Stimulated activated CD4-positive, alpha-beta T cell treated with anti-CD3 and anti-CD28 coated beads, TNF-alpha, amount 100 ng/mL, for 4 hours (primary cell): ENCODE measurements at places on chromosomes 13 and 19.

GRCh38 chr13:96810104-96810503 is 184.2 kb downstream of the OXGR1 start:
- DNase-seq = no peak

DNA sequence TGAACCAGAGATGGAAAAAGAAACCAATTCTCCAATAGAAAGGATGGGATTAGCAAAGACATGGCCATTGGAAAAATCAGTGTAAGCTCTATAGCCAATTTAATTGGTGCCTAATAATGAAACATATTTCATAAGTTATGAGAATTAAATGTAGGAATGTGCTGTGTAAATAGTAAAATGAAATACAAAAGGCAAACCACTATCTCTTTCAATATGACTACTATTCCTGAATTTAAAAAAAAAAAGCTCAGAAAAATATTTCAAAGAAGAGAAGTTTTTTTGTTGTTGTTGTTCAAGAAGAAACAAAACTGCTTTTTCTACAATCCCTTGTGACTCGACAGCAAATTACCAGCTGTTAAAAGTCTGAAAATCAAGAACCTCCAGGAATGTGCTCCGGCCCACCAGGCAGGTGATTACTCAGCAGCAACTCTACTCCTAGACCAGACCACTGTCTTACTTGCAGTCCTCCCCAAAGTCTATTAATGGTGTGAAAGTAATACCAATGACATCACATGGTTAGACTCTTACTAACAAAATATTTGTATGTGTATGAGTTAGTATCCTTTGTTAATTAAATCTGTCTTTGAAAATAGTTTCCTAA is 362.4 kb downstream of the KCTD12 start:
- no peak for DNase-seq

GRCh38 chr13:42574011-42574410 is at the start of gene TNFSF11:
TNFSF11 (plus strand) TSS chr13:42574152; CDS start chr13:42574304, 152 bp downstream.
- no peak for DNase-seq

DNA sequence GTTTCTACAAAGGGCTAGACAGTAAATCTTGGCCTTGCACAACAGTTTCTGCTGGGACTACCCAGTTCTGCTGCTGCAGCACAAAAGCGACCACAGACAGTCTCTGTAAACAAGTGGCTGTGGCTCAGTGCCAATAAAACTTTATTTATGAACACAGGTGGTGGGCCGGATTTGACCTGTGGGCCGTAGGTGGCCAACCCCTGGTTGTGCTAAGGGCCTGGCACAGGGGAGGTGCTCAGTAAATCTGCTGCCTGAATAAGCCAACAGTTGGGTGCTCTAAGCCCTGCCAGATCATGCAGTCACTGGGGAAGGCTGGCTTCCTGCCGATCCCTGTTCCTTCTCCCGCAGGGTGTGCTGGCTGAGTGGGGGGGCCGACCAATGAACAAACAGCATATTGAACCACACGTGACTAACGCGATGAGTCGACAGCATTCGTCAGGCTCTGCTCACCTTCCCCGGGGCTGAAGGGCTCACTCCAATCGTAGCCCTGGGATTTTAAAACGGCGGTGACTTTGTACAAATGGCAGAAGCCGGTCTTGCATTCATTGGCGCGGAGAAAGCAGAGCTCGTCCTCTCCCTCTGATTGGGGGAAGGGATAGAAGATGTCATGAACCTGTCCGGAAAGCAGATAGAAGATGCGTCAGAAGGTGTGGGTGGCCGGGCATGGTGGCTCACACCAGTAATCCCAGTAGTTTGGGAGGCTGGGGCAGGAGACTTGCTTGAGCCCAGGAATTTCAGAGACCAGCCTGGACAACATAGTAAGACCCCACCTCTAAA is 24.3 kb upstream of the MYDGF start:
- no peak for DNase-seq

DNA sequence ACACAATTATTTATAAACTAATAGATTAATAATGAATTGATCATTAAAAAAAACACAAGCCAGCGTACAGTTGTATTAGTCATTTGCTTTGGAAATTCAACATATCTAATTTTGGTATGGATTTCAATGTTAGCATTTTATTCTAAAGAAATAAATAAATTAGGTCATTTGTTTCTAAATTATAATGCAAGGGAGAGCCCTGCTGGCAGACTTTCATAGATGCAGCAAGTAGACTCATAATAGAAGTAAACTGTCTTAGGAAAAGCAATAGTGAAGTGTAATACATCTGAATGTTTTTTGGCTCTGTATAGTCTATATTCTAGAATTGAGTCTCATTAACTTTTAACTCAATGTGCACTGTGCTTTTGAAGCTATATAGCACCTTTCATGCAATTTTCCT is 982.4 kb upstream of the MIR17HG start:
- no peak for DNase-seq

DNA sequence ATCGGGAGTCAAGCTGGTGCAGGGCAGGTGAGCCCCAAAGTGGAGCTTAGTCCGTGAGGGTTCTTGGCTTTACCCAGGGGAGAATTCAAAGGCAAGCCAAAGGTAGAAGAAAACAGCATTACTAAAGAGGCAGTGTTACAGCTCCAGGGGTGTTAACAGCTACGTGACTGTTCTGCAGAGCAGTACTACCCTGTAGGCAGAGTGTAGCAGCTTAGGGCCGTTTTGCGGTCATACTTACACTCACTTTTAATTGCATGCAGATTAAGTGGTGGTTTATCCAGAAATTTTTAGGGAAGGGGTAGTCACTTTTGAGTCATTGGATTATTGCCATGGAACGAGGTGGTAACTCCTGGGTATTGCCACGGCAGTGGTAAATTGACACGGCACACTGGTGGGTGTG is 482.2 kb downstream of the SLITRK5 start:
- DNase-seq = no peak

DNA sequence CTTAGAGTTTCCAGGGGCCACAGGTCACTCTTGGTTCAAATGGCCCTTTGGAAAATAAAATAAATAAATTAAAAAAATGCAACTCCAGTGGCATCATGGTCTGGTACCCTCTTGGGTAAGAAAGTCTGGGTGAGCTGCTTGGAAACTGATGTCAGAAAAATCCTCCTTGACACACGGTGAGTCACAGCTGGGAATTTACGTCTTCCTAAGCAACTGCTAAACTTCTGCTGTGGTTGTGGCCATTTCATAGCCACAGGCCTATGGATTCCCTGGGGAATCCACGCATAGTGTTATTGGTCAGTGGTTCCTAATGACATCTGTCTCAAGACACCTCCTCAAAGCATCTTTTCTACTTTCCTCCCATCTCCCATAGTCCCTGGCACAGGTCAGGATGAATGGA is 220.8 kb downstream of the COG6 start:
- no peak for DNase-seq

- no peak for DNase-seq
These were observed at the start of gene CEBPA for GRCh38 chr19:33302175-33302973. CEBPA (minus strand) TSS chr19:33302534; CDS start chr19:33302414, 120 bp downstream.

DNA sequence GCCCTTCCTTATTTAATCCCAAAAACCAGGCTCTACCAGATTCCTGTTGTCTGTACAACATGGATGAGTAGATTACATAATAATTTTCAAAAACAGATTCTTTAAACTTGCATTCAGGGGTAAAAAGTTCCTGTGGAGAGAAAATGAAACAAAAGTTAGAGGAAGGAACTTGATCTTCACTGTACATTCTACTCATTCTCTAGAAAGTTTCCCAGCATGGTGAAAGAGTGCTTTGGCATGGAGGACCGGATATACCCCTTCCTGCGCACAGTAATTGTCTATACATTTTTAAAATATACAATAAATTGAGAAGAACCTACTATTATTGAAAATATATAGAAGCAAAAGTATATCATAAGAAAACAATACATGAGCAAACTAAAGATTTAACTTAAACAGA is 274.2 kb downstream of the ITGBL1 start:
- DNase-seq = no peak

GRCh38 chr19:11552666-11553372 is 6.2 kb downstream of the ELOF1 start:
- DNase-seq = no peak

- no peak for DNase-seq
These were observed 869 bp downstream of the DAND5 start for GRCh38 chr19:12970070-12970820.

DNA sequence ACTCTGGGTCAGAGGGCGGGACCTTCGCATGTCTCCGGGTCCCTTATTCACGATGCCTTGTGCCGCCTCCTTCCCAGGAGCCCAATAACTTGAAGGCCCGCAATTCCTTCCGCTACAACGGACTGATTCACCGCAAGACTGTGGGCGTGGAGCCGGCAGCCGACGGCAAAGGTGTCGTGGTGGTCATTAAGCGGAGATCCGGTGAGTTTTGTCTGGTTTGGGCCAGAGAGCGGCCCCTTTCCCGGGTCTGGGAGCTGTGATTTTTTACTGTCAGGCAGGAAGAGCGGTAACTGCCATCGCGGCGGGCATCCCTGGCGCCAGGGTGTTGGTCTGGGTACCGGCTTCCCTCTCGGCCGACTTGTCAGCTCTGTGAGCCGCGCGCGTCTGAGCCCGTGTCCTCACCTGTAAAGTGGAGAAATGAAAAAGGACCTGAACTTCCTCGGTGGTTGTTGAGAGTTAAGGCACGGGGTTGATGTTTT is 800 bp downstream of the RPL28 start:
- DNase-seq = no peak

DNA sequence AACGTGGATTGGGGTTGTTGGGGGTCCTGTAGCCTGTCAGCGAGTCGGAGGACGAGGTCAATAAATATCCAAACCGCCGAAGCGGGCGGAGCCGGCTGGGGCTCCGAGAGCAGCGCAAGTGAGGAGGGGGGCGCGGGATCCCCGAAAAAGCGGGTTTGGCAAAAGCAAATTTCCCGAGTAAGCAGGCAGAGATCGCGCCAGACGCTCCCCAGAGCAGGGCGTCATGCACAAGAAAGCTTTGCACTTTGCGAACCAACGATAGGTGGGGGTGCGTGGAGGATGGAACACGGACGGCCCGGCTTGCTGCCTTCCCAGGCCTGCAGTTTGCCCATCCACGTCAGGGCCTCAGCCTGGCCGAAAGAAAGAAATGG is 754 bp upstream of the SIX5 start:
- DNase-seq = peak; percentile 42

GRCh38 chr19:14536926-14537692 is 7.7 kb downstream of the TECR start:
- no peak for DNase-seq

DNA sequence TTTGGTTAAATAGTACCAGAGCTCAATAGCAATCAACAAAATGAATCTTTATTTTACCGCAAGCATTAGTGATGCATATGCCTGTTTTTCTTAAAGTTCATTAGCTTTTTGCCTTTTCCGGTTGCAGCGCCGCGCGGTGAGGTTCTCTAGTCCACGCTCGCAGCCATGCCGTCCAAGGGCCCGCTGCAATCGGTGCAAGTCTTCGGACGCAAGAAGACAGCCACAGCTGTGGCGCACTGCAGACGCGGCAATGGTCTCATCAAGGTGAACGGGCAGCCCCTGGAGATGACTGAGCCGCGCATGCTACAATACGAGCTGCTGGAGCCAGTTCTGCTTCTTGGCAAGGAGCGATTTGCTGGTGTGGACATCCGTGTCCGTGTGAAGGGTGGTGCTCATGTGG is 42.1 kb upstream of the ZNF486 start:
- no peak for DNase-seq

DNA sequence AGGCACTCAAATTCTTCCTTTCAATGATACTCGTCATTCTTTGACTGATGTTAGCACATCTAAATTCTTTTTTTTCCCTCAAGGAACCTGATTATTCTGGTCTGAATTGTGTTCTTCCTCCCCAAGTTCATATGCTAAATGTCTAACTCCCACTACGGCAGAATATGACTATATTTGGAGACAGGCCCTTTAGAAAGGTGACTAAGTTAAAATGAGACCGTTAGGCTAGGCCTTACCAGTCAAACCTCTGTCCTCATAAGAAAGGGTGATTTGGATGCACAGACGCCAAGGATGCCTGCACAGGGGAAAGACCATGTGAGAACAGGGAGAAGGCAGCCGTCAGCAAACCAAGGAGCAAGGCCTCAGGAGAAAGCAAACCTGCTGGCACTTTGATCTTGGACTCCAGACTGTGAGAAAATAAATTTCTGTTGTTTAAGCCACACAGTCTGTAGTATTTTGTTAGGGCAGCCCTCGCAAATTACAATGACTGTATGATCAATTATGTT is 13.1 kb upstream of the FOXO1 start:
- DNase-seq = no peak

DNA sequence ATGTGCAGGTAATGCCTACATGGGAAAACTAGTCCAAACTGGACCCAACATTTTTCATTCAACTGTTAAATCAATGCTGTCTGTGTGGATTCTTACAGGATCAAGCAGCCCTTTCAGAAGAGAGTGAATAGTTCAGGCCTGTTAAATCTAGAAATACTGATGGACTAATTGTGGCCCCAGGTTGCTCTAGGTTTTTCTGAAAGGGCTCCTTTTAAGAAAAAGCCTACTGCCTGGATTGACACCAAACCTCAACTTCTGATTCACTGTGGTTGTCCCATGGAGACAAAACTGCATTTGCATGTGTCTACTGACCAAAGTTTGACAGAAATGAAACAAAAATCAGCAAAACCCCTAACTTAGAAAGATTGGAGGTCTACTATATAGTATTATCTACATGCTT is 437.0 kb downstream of the KLF12 start:
- DNase-seq = no peak

DNA sequence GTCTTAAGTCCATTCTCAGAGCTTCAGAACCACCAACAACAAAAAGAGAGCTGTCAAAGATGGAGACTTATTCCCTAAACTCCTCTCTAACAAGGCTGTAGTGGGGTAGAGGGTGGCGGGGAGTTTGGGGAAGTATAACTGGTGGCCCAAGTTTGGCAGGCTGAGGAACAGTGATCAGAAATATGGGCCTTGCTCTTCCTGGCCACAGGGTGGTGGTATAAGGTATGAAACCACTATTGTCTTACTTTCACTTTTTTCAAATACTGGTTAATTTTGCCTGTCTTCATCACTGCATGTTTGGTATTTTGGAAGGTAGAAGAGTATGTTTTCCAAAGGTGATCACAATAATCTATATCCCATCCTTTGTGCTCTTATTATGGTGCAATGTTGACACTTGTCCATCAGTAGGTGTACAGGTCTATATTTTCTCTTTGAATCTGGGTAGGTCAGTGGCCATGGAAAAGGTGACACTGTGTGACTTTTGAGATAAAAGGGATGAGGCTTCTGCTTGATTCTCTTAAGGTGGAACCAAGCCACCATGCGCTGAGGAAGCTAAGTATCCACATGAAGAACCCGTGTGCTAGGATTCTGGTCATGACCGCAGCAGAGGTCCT is 23.2 kb upstream of the GPC5 start:
- DNase-seq = no peak

GRCh38 chr13:105428811-105429210 is 1106.7 kb downstream of the EFNB2 start:
- DNase-seq = no peak
